ENCODE measurements at places on chromosomes 7 and 10.

DNA sequence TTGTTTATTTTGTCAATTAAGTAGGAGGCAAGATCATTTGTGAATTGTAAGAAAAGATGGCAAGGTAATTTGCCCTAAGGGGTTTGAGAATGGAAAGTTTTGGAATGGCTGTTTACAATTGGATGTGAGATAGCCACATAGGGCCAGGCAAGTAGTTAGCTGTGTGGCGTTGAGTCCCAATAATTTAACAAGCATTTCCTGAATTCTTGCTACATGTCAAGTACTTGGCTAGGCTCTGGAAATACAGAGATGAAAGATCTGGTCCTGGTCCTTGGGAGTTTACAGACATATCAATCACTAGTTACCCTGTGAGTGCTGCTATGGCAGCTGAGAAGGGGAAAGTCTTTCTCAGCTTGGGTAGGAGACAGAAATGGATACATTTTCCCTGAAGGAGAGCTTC lies 401.6 kb downstream of the SUGCT start:
- peak; percentile 5 for DNase-seq

DNA sequence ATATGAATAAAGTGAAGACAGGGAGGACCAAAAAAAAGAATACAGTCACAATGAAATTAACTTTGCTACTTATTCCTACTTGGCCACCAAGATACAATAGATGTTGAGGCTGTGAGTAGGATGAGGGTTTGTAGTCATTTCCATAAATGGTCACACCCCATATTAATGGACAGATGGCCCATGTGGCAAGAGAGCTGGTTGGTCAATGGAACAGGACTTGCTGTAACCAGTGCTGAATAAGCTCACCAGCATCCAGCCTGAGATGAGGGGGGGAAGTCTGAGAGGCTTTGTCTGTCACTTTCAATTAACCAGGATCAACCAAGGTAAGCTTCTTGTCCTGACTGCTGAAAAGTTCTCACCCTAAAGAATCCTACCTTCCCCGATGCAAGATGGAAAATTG lies 130.4 kb upstream of the KCNMA1 start:
- DNase-seq: no peak

GRCh38 chr10:17181110-17181509 lies 20.4 kb downstream of the TRDMT1 start:
- DNase-seq: no peak

DNA sequence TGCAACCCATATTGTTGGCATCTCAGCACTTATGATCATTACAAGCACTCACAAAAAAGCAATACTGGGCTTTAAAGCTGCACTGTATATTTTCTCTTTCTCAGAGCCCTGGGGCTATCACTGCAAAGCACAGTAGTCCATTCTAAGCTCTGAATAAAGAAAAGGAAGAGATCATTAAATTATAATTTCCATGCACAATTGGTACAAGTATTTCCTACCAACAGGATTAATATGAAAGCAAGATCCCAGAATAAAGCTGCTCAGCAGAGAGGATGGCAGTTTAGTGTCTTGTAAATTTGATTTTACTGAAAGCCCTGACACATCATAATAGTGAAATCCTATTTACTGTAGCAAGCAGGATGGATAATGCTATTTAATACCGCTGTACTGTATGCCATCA lies 205.3 kb downstream of the CHCHD3 start:
- no peak for DNase-seq

DNA sequence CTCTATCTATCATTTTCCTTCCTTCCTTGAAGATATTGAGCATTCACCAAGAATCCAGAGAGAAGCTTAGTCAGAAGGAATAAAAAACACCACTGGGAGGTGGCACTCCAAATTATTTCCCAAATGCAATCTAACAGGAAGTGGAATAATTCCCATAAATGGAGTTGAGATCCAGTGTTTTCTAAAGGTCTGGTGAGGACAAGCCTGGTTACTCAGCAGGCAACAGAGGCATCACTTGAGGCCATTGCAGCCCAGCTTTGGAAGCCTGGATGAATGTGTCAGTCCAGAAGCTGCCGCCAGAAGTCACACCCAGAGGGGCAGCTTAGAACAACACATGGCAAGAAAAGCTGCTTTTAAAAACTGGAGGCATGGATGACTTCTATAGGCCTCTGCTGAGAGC lies 288.9 kb upstream of the KLF6 start:
- DNase-seq: no peak

GRCh38 chr10:28520346-28520745 lies 12.6 kb upstream of the WAC start:
- no peak for DNase-seq

GRCh38 chr7:30969604-30969970 lies 5.8 kb downstream of the GHRHR start:
- DNase-seq: no peak

- no peak for DNase-seq
Measured at GRCh38 chr7:103934508-103934907, 55.0 kb downstream of the RELN start.

GRCh38 chr10:122154545-122155366 lies 116.3 kb upstream of the BTBD16 start:
- no peak for DNase-seq

- DNase-seq: no peak
Measured at GRCh38 chr10:112434988-112435619, 11.6 kb downstream of the ZDHHC6 start.

- no peak for DNase-seq
Measured at GRCh38 chr7:140275069-140275965, 98.5 kb upstream of the KDM7A start.

All from HTR-8/SVneo (cell line).